ENCODE measurements at places on chromosomes 7 and 10. TPM values are rescaled to one million over a fixed set of nuclear protein-coding genes. Genes with fewer than 3 reads are reported as not detected.

GRCh38 chr7:26657686-26658388 is 206.6 kb downstream of the SKAP2 start:
- no peak for DNase-seq

DNA sequence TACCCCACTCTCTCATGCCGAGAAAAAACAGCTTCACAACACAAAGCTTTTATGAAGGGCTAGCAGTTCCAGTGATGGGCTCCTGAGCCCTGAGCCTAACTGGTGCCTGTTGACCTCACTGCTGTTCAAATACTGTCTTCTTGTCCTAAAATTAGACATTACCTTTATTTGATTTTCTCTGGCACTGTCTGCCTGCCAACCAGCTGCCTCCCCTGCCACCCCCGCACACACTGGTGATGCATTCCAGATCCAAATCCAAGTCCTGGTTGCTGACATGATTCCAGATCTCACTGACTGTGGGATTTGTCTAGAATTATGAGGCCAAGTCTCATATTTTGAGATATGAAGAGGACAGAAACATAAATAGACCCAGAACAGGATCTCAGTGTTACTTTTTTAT is 816.2 kb downstream of the NRG3 start:
- no peak for DNase-seq

- no peak for DNase-seq
These were observed 176.9 kb upstream of the PRSS58 start for GRCh38 chr7:142434666-142435167.

The ADAM8 gene
- 0.64 TPM for total RNA-seq

The VCL gene
- 30.5 TPM for total RNA-seq

GRCh38 chr10:127935071-127935561 is 28.2 kb downstream of the PTPRE start:
- peak; percentile 9 for DNase-seq

- DNase-seq: peak; percentile 1
These were observed 2.2 kb downstream of the GLUD1 start for GRCh38 chr10:87092376-87092860.

The NYAP1 gene
- 0.53 TPM for total RNA-seq

DNA sequence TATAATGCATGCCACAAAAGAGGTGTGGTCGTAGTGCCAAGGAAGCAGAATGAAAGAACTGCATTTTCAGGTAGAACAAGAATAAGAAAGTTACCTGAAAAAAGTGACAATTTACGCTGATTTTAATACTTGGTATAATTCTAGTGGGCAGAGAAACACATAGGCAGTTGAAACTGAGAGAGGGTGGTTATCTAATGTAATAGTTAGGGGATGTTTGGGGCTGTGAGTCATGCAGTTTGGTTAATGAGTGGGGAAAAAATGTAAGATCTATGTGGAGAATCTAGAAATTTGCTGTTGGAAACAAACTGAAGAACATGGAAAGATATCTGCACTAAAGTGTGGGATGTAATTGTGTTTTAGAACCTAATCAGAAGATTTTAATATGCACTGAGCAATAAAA is 33.7 kb downstream of the ZNF37A start:
- no peak for DNase-seq

The ACHE gene
- 1.8 TPM for total RNA-seq

The PKD1L1 gene
- 0.58 TPM for total RNA-seq

DNA sequence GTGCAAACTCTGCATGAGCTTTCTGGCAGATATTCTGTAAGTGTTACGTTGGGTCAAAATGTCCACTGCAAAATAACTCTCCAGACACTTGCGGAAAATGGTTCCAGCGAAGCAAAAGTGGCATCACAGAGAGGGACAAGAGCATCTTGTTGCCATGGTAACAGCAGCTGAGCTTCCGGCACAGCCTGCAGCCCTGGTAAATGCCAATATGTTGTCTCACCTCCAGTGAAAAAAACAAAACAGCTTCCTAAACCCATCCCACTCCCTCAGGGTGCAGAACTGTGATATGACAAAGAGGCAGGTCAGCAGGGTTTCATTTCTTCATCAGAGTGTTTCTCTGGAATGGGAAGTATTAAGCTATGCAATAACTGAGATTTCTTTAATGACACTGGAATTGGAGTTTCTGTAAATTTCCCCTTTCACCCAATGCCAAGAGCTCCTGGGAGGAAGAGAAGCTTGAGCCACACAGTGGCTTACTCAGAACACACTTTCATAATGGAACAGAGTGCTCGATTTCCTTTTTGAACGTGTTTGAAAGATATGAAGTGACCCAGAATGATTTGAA is 65.6 kb downstream of the FOXI2 start:
- no peak for DNase-seq

DNA sequence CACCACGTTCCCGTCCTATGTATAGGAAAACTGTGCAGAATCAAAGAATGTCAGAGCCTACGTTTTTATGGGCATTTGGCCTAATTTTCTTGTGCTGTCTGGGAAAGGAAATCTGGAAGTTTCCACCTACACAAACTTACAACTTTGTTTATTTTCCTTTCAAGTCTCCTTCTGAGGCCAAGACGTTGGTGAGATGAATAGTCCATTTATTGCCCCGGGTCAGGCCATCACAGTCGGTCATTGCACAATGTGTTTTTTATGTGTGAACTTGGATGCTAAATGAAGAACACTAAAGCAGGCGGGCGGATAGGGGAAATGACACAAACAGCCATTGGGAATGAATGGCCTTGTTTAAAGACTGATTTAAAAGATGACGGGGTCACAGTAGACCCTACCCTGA is 38.6 kb downstream of the TRIL start:
- DNase-seq: peak; percentile 97

DNA sequence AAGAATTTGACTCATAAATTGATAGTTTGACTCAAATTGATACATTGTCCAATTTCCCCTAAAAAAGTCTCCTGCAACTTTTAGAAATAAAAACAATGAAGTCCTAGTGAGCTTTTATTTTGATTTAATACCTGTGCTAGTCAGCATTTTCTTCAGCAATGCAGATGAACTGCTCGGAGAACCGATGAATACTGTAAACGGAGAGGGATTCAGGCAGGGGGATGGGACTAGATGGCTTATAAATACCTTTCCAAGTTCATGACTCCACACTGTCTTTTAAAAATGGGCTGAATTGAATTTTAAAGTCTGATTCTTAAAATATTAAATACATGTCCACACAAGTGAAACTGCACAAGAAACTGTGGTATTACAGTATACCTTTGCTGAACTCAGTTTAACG is 12.7 kb downstream of the EEPD1 start:
- no peak for DNase-seq

The CFAP58 gene
- 0.21 TPM for total RNA-seq

DNA sequence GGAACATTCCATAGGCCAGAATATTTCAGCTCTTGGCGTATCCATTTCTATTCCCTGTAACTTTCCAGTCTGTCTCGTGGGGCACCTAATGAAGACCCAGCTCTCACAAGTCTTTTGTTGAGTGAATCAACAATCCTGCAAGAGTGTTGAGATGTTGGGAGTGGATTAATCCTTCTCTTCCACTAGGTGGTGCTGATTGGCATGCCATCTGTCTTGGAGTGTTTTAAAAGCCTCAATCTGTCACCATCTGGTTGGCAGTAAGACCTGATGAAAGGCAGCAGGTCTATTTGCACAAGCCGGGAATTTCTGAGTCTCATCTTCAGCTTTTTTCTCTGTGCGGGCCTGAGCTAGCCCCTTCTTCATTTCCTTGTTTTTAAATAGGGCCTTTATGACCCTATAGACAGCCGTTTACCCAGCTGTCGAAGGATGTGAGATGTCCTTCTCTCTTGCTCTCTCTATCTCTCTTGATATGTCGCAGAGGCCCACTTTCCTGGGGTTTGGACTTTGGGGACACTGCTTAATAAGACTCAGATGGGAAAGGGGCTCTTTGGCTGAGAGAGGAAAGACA is 180.5 kb downstream of the ZNF365 start:
- peak; percentile 68 for DNase-seq

DNA sequence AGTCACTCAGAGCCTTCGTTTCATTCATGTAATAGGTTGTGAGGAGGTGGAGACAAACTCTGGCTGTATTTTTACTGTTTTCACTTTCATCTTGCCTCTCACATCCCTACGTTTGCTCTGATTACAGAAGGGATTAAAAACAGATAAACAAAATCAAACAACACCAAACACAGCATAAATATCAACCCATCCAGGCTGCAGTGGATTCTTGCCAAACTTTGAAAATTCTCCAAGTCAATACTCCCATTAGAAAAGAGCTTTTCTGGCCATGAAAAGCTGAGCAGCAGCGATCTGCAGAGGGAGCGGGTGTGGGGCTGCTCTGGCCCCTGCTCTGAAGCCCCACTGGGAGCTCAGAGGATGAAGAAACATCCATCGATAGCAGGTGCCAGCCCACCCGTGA is 283.2 kb downstream of the WDR37 start:
- DNase-seq: no peak

GRCh38 chr10:127417031-127417430 is 132.1 kb upstream of the NPS start:
- DNase-seq: no peak

The CRHR2 gene
- total RNA-seq: not detected

The INMT gene
- not detected for total RNA-seq

The SLIT1 gene
- total RNA-seq: 0.11 TPM

- DNase-seq: no peak
These were observed 72.6 kb upstream of the RHOBTB1 start for GRCh38 chr10:61016630-61017029.

- no peak for DNase-seq
These were observed 232.7 kb upstream of the CHRM2 start for GRCh38 chr7:136635751-136636150.

The ZNF746 gene
- total RNA-seq: 18.3 TPM

- no peak for DNase-seq
These were observed 63.7 kb upstream of the APBB1IP start for GRCh38 chr10:26374426-26374825.

The PRLHR gene
- not detected for total RNA-seq

The CRTAC1 gene
- 2.6 TPM for total RNA-seq

- DNase-seq: no peak
These were observed 119.0 kb upstream of the SORCS3 start for GRCh38 chr10:104521901-104522694.

GRCh38 chr10:28217848-28218247 is 85.0 kb downstream of the MPP7 start:
- DNase-seq: no peak

The XRCC2 gene
- total RNA-seq: 14.1 TPM

The GPR15LG gene
- not detected for total RNA-seq

DNA sequence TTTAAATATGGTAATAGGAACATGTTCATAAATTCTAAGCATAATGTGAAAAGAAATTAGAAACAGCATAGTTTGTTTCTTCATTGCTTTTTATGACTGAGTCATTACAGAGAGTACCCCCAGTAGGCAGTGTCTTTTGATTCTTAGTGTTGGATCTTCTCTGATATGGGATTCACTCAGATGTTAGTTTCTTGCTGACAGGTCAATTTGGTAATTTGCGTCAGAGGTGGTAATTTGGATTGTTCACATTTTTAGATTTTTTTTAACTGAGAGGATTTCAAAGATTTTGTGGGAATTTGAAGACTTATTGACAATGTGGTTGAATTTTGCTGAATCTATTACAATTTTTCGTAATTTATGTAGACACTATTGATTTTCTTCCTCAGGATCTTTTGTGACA is 2.1 kb downstream of the HSPA14 start:
- DNase-seq: no peak

- DNase-seq: no peak
These were observed 12.7 kb downstream of the SKIDA1 start for GRCh38 chr10:21512573-21513404.

- no peak for DNase-seq
These were observed 24.5 kb downstream of the MRC1 start for GRCh38 chr10:17833656-17834055.

The KLLN gene
- total RNA-seq: 0.08 TPM

DNA sequence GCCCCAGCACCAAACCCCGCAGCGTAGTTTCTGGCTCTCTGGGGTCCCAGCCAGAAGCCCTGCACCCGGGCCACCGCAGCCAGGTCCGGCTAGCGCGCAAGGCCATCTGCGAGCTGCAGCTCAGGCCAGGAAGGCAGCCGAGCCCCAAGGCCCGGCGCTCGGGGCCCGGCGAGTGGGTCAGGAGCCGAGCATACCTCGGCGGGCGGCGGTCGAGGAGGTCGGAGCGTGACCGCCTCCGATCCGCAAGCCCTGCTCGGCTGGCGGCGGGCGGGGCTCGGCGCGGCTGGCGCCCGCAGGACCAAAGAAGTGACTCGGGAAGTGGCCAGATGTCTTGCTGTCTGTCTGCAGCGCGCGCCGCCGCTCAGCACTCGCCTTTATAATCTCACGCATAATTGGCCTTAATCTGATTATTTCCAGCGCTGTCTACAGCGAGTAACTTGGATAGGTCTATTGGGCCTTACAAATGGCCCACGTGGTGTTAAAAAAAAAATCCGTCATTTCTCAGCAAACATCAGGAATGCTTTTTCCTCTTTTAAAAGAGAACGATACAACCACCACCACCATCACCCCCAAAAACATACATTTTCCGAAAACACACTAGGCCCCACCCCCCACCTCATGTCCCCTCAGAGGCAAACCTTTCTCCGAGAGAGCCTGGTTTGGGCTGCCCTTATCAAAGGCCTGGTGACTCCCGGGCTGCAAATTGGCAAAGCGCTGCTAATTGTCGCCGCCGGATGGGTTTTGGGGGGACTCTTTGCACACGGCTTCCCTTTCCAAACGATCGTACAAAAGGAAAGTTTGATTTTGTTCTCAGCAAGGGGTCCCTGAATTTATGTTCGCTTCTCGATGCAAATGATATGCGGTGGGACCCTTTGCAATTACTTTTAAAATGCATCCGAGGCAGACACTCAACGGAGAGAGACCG is at the start of gene DRGX:
DRGX (minus strand) TSS at position 349 of the 925 bp plus-strand sequence. CDS start 649 bp downstream, outside the sequence.
- DNase-seq: no peak

DNA sequence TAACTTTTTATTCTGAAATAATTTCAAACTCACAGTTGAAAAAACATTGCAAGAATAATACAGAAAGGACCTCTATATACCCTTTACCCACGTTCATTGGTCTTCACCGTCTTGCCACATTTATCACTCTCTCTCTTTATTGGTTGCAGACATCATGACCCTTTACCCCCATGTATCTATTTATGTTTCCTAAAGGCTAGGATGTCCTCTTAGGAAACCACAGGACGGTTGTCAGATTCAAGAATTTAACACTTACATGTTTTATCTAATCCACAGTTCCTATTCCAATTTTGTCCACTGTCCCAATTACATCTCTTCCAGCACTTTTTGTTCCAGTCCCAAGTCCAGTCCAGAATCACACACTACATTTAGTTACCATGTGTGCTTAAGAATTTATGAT is 67.6 kb upstream of the FGFR2 start:
- no peak for DNase-seq

DNA sequence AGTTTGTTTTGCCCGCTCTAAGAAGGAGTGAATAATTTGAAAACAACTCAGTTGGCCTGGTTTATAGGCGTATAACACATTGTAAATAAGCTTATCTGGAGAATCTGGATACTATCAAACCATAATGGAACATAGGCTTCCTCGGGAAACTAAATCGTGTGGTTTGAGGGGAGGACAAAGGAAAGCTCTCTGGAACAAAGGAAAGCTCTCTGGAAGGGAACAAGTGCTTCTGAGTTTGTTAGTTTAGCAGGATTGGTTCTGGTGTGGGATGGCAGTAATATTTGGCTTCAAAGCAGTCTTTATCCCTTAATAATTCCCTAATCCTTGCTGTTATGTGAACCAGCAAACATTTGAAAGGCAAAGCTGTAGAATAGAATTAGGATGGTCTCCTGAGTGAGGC is 15.0 kb upstream of the SLK start:
- no peak for DNase-seq

Measured in SK-MEL-5 (cell line).